ENCODE measurements at places on chromosomes 11 and 22. TPM values are rescaled to one million over a fixed set of nuclear protein-coding genes. Genes with fewer than 3 reads are reported as not detected.
A peak's percentile ranks its signal among the peaks of the same experiment; 100 is the strongest.

Gene TMPRSS13
- total RNA-seq = 0.96 TPM

Gene NLRP14
- total RNA-seq = 0.18 TPM

DNA sequence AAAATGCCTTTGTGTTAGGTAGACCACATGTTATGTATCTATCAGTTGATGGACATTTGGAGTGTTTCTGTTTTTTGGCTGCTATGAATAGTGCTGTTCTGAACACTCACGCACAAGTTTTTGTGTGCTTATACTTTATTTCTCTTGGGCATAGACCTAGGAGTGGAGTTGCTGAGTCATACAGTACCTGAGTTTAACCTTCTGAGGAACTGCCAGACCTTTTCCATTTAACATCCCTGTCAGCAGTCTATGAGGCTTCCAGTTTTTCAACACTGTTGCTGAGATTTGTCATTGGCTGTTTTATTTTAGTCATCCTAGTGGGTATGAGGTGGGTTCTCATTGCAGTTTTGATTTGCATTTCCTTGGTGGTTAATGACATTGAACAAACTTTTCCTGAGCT, 4.4 kb downstream of the CTTN start:
- H3K4me1 ChIP-seq = no peaks in the 10 kb centered on the region
- no peak overlapping the region for H3K27ac ChIP-seq
- no peak overlapping the region for H3K4me3 ChIP-seq

GRCh38 chr11:128480066-128480465, 107.3 kb downstream of the ETS1 start:
- H3K4me3 ChIP-seq = no peak overlapping the region
- no peak for DNase-seq
- H3K27me3 ChIP-seq = no peaks in the 10 kb centered on the region

Gene ALDH3B2
- total RNA-seq = not detected

DNA sequence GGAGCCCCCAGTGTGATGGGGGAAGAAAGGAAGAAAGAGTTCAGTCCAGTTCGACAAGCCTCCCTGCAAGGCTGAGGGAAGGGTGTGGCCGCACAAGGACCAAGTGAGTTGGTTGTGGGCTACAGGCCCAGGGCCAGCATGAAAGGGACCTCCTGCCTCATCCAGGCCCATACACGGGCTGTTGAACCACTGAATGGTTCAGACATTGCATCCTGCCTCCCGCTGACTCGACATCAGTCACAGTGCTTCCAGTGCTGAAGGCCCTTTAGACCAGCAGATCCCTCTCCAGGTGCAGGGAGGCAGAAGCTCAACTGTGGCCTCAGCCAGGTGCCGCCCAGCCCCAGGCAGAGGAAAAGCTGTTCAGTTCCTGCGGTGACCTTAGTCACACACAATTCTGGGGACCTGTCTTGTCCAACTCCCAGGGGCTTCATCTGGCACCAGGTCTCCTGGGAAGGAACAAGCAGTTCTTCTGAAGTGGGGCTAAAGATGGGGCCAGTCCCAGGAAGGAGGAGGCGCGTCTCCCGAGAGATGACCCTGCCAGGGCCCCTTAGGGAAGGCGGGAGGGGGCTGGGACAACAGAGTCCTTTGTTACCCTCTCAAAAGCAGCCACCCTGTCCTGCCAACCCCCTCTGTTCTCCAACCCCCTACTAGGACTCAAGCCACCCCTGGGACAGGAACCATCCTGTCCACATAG, 6.6 kb downstream of the ARRB1 start:
- no peak overlapping the region for H3K27ac ChIP-seq
- H3K27me3 ChIP-seq = no peaks in the 10 kb centered on the region
- DNase-seq = peak; percentile 59
- no peak overlapping the region for H3K4me3 ChIP-seq
- peaks cover 48% of the 10 kb centered on the region for H3K36me3 ChIP-seq

Gene PRRG4
- 2.9 TPM for total RNA-seq

- peak; percentile 59 for DNase-seq
- no peaks in the 10 kb centered on the region for H3K4me1 ChIP-seq
- H3K27ac ChIP-seq = no peak overlapping the region
- no peaks in the 10 kb centered on the region for H3K36me3 ChIP-seq
- H3K4me3 ChIP-seq = peak overlapping the region; percentile 70
These were observed 48.3 kb upstream of the BIRC3 start for GRCh38 chr11:102268985-102269470.

Gene NPAS4
- not detected for total RNA-seq
